Heart left ventricle (tissue), 16 donors: ENCODE measurements at places on chromosomes 4 and X. TPM values are rescaled to one million over a fixed set of nuclear protein-coding genes. Genes with fewer than 3 reads are reported as not detected.

DACH2 gene
- total RNA-seq, result not detected

CXXC4 gene
- 3.3 TPM for total RNA-seq

- no peak for DNase-seq
These were observed 277.9 kb downstream of the CFAP299 start for GRCh38 chr4:80613470-80613869.

DNA sequence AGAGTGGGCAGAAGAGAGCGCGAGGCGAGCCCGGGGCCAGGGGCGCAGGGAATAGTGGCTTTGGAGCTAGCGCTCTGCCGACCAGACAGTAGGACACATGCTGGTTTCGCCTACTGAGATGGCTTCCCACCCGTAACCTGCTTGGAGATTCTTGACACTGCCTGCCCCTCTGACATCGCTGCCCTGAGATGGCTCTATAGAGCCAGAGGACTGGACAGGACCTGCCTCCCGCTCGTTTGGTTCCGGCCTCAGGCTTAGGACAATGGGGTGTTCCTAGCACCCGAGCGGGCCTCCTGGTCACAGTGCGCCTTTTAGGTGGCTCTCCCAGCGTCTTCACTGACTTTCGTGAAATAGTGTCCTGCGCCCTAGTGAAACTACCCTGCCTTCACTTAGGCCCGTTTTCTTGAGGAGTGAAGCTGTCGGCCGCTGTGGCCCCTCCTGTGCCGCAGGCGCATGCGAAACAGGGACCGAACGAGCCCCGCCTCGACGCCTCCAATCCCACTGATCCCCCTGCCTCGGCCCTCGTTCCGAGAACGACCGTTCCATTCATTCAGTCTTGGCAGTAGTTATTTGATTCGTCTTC, 608 bp downstream of the TAF1 start:
- peak; percentile 39 for DNase-seq

DNA sequence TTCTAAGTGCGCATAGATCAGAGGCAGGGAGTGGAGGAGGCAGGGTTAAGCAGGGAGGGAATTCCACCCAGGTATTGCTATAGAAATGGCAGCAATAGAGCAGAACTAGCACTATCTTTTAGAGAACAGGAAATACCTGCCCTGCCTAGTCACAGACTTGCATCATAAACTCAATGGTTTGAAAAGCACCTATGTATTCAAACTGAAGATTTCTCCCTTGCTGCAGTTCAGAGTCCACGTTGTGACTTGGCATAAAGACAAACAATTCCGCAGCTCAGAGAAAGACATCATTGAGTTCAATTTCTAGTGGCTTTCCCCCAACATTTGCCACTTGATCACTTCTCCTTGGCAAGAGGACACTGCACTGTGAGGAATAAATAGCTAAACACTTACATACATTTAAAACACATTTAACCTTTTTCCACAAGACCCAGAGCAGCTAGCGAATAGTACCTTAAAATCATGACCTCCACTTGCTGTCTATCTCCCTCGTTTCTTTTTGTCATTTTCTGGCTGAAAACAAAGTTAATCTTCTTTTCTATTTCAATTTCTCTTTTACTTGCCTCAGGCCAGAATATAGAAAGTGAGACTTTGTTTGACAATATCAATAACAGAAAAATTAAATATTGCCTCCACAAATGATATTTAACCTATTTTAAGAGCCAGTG, 42.4 kb downstream of the SLC7A11 start:
- DNase-seq, result no peak

DNA sequence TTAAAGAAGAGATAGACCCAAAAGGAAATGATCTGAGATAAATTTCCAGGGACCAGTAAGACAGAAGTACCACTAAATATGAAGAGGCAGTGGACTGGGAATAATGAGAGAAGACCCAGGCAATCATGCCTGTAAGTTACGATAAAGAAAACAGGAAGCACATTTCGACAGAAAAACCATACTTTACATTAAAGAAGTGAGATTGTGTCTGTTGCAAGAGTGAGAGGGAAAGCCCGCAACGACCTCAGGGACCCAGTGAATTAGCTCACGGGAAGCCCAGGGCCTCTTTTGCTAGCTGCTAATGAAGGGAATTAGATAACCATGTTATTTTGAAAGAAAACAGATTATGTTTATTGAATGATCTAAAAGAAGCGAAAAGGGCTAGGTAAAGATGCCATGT, 28.9 kb upstream of the ACSL1 start:
- no peak for DNase-seq
